ENCODE measurements at places on chromosomes 12 and 14.

GRCh38 chr14:104512771-104513640, 66.6 kb upstream of the C14orf180 start:
- DNase-seq = no peak

- DNase-seq = no peak
These were observed 89.0 kb downstream of the STON2 start for GRCh38 chr14:81311141-81311540.

GRCh38 chr12:132700212-132700822, 10.3 kb upstream of the PGAM5 start:
- DNase-seq = no peak

DNA sequence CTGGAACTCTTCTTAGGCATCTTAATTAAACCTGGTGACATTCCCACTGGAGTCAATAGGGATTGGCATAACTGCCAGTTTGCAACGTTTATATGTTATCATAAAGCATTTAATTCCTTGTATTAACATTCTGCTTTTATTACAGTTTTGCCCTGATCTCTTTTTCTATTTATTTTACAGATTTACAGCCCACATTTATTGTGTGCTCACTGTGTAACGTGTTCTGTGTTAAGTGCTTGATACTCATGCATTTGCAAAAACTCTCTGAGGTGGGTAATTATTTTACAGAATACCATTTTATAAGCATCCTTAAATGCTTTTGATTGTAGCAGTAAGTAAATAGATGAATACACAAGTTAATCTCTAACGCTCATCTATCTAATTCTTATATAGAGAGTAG, 341.5 kb upstream of the FAR2 start:
- DNase-seq = no peak

DNA sequence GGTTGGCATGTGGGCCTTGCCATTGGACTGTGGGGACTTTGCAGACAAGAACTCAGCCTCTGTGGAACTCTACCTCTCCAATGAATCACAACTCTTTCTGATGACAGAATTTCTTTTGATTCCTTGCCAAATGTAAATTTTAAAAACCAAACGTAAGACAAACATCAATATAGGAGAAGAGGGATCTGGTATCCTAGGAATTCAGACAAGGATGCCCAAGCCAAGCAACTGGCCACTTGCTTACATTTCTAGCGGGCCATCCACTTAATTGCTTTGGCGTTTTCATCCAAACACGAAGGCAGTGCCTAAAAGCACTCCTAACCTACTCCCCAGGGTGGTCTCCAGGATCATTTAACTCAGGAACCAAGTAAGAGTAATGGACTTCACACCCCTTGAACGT, 23.4 kb upstream of the RAB35 start:
- DNase-seq = no peak

Measured in SK-MEL-5 (cell line).